Stomach (tissue), 19 donors: ENCODE measurements at places on chromosomes 6 and 20.

DNA sequence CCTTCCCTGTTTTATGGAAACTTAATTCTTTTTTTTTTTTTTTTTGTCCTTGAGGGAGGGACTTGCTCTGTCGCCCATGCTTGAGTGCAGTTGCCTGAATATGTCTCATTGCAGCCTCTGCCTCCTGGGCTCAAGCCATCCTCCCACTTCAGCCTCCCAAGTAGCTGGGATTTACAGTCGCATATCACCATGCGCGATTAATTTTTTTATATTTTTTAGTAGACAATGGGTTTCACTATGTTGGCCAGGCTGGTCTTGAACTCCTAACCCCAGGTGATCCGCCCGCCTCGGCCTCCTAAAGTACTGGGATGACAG, 654 bp downstream of the TMEM14C start:
- peak overlapping the region; percentile 86 for H3K27ac ChIP-seq
- peaks cover 32% of the 10 kb centered on the region for H3K36me3 ChIP-seq
- no peak for DNase-seq
- peak overlapping the region; percentile 73 for H3K4me3 ChIP-seq
- no peaks in the 10 kb centered on the region for H3K27me3 ChIP-seq

DNA sequence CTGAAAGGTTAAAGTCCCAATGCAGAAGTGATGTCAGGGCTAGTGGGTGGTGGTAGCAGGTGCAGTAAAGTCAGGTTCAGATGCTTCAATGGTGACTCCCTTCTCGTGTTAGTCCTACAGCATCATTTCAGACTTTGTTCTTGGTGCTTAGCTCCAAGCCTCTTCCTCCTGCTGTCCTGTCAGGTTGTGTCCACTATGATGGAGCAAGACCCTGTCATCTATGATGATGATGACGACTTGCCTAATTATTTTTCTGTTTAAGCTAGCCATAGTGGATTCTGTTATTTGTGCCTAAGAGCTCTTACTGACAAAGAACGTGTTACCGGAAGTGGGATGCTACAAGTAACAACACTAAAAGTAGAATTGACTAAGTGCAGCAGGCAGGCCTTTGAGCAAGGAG, 5.0 kb upstream of the FERMT1 start:
- H3K36me3 ChIP-seq, result no peaks in the 10 kb centered on the region
- DNase-seq, result no peak
- no peak overlapping the region for H3K27ac ChIP-seq
- no peaks in the 10 kb centered on the region for H3K27me3 ChIP-seq
- no peak overlapping the region for H3K4me3 ChIP-seq
- peaks cover 18% of the 10 kb centered on the region for H3K4me1 ChIP-seq

DNA sequence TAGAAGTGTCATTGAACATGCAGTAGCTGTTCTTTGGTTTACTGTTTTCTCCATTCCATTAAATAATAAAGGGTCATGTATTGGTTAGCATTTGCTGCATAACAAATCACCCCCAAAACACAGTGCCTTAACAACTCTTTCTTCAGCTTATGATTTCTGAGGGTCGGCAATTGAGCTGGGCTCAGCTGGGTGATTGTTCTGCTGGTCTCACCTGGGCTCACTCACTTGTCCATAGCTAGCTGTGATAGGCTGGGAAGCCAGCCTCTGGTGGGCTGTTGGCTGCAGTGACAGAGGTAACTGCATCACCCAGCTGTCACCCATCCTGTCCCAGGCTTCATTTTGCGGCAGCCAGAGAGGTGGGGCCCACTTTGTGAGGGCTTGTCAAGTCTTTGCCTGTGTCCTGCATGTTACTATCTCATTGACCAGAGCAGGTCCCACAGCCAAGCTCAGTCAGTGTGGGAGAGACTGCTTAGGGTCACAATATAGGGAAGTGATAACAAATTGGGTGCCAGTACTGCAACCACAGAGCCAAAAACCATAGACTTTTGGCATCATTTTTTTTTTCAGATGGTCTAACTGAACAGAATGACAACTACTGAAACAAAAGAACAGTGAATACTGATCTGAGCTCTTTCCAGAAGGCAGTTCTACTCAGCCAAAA, 76.9 kb downstream of the SYNDIG1 start:
- no peaks in the 10 kb centered on the region for H3K27me3 ChIP-seq
- no peaks in the 10 kb centered on the region for H3K36me3 ChIP-seq
- no peak overlapping the region for H3K4me3 ChIP-seq
- no peak for DNase-seq
- H3K27ac ChIP-seq, result no peak overlapping the region

GRCh38 chr6:36698196-36698595, 570 bp downstream of the RAB44 start:
- no peak overlapping the region for H3K27ac ChIP-seq
- H3K4me1 ChIP-seq, result no peaks in the 10 kb centered on the region
- H3K27me3 ChIP-seq, result no peaks in the 10 kb centered on the region
- H3K4me3 ChIP-seq, result no peak overlapping the region
- no peak for DNase-seq

DNA sequence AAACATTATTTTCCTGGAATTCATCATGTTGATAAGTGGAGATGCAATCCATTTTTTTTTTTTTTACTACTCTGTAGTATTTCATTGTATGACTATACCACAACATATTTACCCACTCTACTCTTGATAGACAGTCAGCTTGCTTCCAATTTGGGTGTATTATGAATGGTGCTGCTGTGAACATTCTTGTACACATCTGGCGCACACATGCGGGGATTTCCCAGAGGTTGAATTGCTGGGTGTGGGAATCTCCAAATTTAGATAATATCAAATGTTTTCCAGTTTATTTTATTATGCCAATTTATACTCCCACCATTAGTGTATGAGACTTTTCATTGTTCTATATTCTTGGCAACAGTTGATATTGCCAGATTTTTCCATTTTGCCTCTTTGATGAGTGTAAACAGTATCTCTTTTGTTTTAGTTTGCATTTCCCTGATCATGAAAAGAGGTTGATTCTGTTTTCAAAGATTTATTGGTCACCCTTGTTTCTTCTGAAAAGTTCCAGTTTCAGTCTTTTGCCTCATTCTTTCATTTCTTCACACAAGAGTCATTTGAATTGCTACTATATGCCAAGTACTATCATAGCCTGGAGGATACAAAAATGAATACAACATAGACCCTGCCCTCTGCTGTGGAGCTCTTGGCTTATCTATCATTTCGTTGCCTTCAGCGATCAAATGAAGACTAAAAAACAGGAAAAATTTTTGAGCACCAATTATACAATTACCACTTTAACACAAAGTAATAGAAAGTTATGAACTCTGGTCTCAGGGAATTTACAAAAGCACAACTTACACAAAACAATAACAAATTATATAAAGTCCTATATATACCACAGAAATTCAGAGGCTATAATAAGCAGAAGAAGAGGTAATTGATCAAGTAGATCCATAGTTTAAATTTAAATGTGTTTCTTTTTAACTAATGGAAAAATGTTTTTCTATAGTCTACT, 17.1 kb upstream of the NCOA7 start:
- no peak overlapping the region for H3K4me3 ChIP-seq
- no peak overlapping the region for H3K27ac ChIP-seq
- no peak for DNase-seq
- no peaks in the 10 kb centered on the region for H3K36me3 ChIP-seq
- H3K27me3 ChIP-seq, result no peaks in the 10 kb centered on the region

- no peak overlapping the region for H3K4me3 ChIP-seq
- peaks cover 53% of the 10 kb centered on the region for H3K4me1 ChIP-seq
- no peaks in the 10 kb centered on the region for H3K27me3 ChIP-seq
- H3K27ac ChIP-seq, result no peak overlapping the region
- no peak for DNase-seq
Observed at GRCh38 chr6:3265671-3266070, 6.9 kb downstream of the PSMG4 start.

DNA sequence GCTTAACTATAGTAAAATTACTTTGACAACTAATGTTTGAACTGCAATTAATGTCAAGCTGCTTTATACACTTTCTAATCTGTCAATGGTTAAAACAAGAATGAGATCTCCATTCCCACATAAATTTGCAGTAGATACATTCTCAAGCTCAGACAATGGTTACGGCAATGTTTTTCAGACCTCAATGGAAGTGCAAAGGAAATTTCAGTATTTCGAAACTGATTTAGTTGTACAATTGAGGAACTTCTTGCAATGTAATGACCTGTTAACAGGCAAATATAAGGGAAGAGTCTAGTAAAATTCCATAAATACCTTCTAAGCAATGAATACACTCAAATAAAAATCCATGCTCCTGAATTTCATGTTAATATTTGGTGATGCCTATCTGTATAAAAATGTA, 94.7 kb downstream of the ADTRP start:
- no peaks in the 10 kb centered on the region for H3K4me1 ChIP-seq
- H3K36me3 ChIP-seq, result no peaks in the 10 kb centered on the region
- no peak overlapping the region for H3K4me3 ChIP-seq
- H3K27me3 ChIP-seq, result no peaks in the 10 kb centered on the region
- DNase-seq, result no peak

DNA sequence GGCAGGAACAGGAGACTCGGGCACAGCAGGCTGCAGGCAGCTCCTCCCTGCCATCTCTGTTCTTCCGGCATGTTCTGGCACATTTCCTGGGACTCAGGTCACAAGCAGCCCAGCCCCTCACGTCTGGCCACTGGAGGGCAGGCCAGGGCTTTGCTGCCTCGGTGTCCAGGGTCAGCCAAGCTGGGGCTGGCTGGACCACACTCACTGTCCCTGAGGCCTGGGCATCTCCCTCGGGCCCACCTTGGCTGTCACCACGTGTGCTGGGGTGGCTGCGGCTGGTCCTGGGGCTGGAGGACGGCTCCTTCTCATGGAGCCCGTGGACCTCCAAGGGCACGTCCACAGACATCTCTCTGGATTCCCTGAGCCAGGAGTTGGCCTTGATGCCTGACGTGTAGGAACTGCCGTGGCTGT, 18.5 kb downstream of the FRMD1 start:
- H3K4me1 ChIP-seq, result peaks cover 8% of the 10 kb centered on the region
- no peak overlapping the region for H3K4me3 ChIP-seq
- peak; percentile 81 for DNase-seq
- no peaks in the 10 kb centered on the region for H3K36me3 ChIP-seq
- no peaks in the 10 kb centered on the region for H3K27me3 ChIP-seq

- H3K27ac ChIP-seq, result peak overlapping the region; percentile 82
- H3K36me3 ChIP-seq, result no peaks in the 10 kb centered on the region
- peak; percentile 56 for DNase-seq
- peaks cover 44% of the 10 kb centered on the region for H3K4me1 ChIP-seq
- H3K27me3 ChIP-seq, result no peaks in the 10 kb centered on the region
Observed at GRCh38 chr20:25230166-25230831, 17.6 kb upstream of the PYGB start.

DNA sequence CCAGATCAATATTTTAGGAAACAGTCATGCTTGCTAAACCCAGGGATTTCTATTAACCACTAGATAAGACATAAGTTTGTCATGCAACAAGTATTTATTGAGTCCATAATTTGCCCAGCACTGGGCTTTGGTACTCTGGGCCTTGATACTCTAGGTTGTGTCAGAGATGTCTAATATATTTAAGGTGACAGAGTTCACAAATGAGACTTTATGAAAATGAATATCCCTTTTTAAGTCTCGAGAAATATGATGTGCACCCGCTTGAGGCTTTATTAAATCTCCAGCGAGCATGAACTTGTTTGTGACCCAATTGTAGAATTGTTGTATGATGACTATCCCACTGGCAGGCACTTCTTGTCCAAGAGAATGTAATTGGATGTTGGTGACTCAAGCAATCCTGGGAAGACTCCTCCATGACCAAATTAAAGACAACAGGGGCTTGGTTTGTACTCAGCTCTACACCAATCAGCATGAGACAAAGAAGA, 109.2 kb downstream of the ESR1 start:
- no peaks in the 10 kb centered on the region for H3K27me3 ChIP-seq
- H3K36me3 ChIP-seq, result no peaks in the 10 kb centered on the region
- no peak overlapping the region for H3K4me3 ChIP-seq

DNA sequence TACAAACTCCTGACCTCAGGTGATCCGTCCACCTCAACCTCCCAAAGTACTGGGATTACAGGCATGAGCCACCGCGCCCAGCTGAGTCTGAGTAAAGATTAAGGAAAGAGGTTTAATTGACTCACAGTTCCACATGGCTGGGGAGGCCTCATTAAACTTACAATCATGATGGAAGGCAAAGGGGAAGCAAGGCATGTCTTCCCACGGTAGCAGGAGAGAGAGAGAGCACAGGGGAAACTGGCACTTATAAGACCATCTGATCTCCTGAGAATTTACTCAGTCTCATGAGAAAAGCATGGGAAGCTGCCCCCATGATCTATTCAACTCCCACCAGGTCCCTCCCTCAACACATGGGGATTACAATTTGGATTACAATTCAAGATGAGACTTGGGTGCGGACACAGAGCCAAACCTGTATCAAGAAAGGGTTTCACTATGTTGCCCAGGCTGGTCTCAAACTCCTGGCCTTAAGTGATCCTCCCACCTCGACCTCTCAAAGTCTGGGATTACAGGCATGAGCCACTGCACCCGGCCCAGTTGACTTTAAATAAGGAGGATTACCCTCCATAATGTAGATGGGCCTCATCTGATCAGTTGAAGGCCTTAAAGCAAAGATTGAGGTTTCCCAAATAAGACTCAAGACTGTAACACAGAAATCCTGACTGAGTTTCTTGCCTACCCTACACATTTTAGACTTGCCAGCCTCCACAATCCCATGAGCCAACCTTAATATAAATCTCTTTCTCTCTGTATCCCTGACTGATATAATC, 13.1 kb upstream of the PEX7 start:
- H3K27me3 ChIP-seq, result no peaks in the 10 kb centered on the region
- DNase-seq, result no peak
- no peak overlapping the region for H3K27ac ChIP-seq

DNA sequence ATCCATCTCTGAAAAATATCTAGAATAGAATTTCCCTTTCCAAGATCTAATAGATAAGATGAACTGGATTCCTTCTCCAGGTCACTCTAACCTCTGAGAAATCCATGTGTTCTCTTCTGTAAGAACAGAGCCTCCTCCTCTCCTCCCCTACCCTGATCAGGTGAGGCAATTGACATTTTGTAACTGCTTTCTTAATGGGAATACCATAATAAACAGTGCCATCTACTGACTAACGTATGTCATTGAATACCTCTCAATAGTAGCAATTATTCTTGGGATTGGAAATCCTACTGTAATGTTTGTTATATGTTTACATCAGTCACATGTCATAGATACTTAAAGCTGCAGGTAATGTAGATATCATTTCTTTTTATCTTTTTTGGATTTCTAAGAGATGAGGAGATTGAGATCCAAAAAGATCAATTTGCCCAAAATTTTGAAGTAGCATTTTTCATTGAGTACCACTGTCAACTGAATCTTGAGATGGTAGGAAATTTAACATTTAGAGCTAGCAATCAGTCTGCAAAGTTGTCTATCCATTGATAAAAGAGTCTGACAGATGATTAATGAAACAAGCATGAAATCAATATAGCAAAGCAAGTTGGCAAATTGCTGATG, 365.8 kb upstream of the HSF2 start:
- no peaks in the 10 kb centered on the region for H3K36me3 ChIP-seq
- no peak overlapping the region for H3K4me3 ChIP-seq
- H3K4me1 ChIP-seq, result no peaks in the 10 kb centered on the region
- peak; percentile 74 for DNase-seq
- H3K27ac ChIP-seq, result no peak overlapping the region
- H3K27me3 ChIP-seq, result no peaks in the 10 kb centered on the region
